ENCODE measurements at places on chromosomes 2 and 18. TPM values are rescaled to one million over a fixed set of nuclear protein-coding genes. Genes with fewer than 3 reads are reported as not detected.

MTX2 gene
- polyA plus RNA-seq, result 55.9 TPM

ALPG gene
- not detected for polyA plus RNA-seq

C2orf66 gene
- not detected for polyA plus RNA-seq

OSBPL6 gene
- 6.7 TPM for polyA plus RNA-seq

AGXT gene
- polyA plus RNA-seq, result not detected

PLCL1 gene
- 17.7 TPM for polyA plus RNA-seq

RNPEPL1 gene
- 22.2 TPM for polyA plus RNA-seq

GCG gene
- polyA plus RNA-seq, result 12.2 TPM

ZNF2 gene
- polyA plus RNA-seq, result 4.2 TPM

PTPRM gene
- 74.6 TPM for polyA plus RNA-seq

ACVR1C gene
- 1.1 TPM for polyA plus RNA-seq
